ENCODE measurements at places on chromosomes 2 and 18.

GRCh38 chr18:48994044-48994651 is 43.4 kb upstream of the SMAD7 start:
- peak; percentile 67 for DNase-seq

- DNase-seq = no peak
Observed at GRCh38 chr18:79933765-79934164, 17.7 kb downstream of the SLC66A2 start.

GRCh38 chr2:217127744-217128143 is 267.9 kb upstream of the TNP1 start:
- DNase-seq = no peak

DNA sequence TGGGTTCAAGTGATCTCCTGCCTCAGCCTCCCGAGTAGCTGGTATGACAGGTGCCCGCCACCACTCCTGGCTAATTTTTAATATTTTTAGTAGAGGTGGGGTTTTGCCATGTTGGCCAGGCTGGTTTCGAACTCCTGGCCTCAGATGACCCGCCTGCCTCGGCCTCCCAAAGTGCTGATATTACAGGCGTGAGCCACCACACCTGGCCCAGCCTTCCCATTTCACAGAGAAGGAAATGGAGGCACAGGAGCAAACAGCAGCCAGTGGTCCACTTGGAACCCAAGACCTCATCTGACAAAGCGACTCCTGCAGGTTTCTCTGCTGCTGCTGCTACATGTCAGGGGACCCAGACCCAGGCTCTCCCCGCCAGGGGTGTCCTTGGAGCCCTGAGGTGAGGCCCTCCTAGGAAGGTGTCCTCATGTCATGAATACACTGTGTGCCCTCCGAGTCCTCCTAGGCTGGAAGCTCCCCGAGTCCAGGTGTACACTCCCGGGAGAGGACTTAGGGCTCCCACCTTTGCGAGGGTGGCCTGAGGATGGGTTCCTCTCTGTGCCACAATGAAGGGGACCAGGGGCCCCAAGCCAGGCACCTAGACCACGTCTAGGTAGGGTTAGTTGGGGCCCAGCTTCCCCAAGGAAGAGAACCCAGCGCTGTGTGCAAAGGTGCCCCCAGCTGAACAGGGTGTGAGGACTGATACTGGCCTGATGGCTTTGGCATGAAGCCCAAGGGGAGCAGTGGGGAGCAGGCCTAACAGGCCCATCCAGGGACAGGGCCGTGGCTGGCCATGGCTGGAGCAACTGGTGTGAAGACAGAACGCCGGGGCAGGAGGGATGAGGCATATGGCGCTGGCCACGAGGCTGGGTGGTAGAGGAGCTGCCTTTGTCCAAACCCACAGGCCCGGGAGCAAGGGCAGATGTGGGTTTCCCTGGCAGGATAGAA is 56.1 kb downstream of the HS6ST1 start:
- DNase-seq = no peak

GRCh38 chr2:173353556-173353955 is 1.1 kb upstream of the CDCA7 start:
- no peak for DNase-seq

DNA sequence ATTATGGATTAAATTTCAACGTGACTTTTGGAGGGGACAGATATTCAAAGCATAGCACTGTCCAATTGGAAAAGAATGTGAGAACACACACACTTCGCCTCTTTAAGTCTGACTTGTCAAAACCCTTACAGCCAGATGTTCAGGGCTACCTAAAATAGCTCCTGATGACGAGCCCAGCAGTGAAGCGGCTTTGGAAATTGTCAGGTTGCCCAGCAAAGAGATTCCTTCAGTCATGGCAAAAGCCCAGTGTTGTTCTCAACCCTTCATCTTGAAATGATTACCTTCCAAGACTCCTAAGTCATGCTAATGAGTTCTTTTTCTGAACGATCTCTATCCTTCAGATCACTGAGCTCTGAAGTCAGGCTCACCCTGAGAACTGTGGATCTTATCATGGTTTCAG is 436.6 kb downstream of the LRATD1 start:
- DNase-seq = no peak

Data from skeletal muscle cell (primary cell).